ENCODE measurements at places on chromosomes 1 and 21. TPM values are rescaled to one million over a fixed set of nuclear protein-coding genes. Genes with fewer than 3 reads are reported as not detected.

OR6N1 gene
- not detected for total RNA-seq

PACC1 gene
- total RNA-seq = 24.5 TPM

SNX7 gene
- total RNA-seq = 72.5 TPM

DIO1 gene
- total RNA-seq = not detected

FASLG gene
- not detected for total RNA-seq

LCE1A gene
- not detected for total RNA-seq

IFNAR1 gene
- 20.5 TPM for total RNA-seq

HIVEP3 gene
- 5.1 TPM for total RNA-seq

KISS1 gene
- 6.2 TPM for total RNA-seq

C1orf53 gene
- 21.2 TPM for total RNA-seq

GSTM1 gene
- not detected for total RNA-seq

SFN gene
- total RNA-seq = 30.1 TPM

OPRD1 gene
- total RNA-seq = not detected

ARHGEF2 gene
- total RNA-seq = 155 TPM

GPR153 gene
- total RNA-seq = 4.1 TPM

CD1E gene
- total RNA-seq = not detected

SH2D2A gene
- total RNA-seq = 0.09 TPM

KTI12 gene
- total RNA-seq = 6.8 TPM

TCHHL1 gene
- total RNA-seq = not detected

GPR52 gene
- 0.17 TPM for total RNA-seq

GPX7 gene
- not detected for total RNA-seq

WDR47 gene
- 19.5 TPM for total RNA-seq

GUCA2B gene
- not detected for total RNA-seq

ASTN1 gene
- total RNA-seq = 0.07 TPM

CALML6 gene
- not detected for total RNA-seq

USH2A gene
- 6.9 TPM for total RNA-seq

HJV gene
- not detected for total RNA-seq

NBPF26 gene
- total RNA-seq = 14.6 TPM

OLFML3 gene
- 31.2 TPM for total RNA-seq

RHOU gene
- 2.6 TPM for total RNA-seq

SPRR2F gene
- total RNA-seq = not detected

SPRR2B gene
- total RNA-seq = not detected

KIF26B gene
- 2.1 TPM for total RNA-seq
